ENCODE measurements at places on chromosomes 16 and 17.

DNA sequence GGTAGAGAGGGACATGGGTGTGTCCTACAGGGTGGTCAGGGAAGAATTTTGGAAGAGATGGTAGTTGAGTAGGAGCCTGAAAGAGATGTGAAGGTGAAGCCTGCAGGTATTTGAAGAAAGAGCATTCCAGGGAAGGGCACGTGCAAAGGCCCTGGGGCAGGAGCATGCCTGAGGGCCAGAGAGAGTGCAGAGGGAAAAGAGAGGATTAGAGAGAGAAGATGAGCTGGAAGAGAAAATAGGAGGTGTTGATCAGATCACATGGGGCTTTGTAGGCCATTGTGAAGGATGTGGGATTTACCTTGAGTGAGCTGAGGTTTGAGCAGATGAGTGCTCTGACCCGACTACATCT, 455.0 kb downstream of the HAPSTR1 start:
- DNase-seq = no peak

DNA sequence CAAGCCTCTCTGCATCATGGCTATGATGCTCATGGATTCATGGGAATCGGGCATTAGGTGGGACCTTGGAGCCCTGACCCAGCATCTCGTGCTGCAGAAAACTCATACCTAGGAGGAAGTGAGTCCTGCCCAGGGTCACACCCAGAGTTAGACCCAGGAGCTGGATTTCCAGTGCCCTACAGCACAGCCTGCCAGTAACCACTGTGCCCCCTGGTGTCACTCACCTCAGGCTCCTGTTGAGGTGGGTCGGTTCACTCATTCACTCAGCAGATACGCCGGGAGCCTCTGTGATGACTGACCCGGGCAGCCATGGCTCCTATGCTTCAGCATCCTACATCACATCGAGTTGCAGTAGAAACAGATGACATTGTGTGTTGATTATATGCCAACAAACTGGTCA, 143.4 kb downstream of the MSI2 start:
- DNase-seq = no peak

- DNase-seq = peak; percentile 72
Measured at GRCh38 chr17:7466639-7467341, 12.6 kb downstream of the ZBTB4 start.

DNA sequence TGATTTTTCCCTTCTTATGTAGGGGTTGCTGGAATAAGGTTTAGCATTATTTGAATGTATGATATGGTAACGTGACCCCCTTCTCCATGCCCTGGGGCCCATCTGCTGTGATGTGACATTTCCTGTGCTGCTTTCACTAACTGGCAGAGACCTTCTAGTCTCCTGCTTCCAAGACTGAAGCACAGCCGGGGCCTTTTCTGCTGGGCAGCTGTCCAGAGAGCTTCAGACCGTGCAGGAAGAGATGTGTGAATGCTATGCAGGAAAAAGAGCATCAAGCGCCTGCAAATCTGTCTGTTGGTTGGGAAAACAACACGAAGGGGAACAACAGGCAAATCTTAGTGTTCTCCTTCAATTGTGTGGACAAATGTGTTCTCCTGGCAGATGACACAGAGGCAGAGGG, 128.5 kb downstream of the SPACA3 start:
- no peak for DNase-seq

DNA sequence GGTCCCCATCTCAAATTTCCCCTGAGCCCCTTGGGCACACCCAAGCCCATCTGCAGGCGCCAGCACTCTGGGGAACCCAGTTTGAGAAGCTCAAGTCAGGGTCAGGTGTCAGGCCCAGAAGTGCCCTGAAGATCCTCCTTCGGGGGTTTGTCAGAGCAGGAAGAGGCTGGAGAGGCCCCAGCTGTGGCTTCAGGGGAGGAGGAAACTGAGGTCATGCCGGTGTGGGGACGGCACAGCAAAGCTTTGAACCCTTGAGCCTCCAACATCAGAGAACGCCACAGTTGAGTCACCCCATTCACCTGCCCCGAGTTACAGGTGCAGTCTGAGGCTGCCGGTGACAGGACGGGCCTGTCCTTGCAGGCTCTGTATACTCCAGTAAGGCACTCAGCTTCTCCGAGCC, 140.2 kb upstream of the CIBAR2 start:
- no peak for DNase-seq

- DNase-seq = no peak
Measured at GRCh38 chr17:57405491-57406072, 149.3 kb downstream of the MSI2 start.

GRCh38 chr16:68744744-68745280, 7.7 kb downstream of the CDH1 start:
- DNase-seq = no peak

DNA sequence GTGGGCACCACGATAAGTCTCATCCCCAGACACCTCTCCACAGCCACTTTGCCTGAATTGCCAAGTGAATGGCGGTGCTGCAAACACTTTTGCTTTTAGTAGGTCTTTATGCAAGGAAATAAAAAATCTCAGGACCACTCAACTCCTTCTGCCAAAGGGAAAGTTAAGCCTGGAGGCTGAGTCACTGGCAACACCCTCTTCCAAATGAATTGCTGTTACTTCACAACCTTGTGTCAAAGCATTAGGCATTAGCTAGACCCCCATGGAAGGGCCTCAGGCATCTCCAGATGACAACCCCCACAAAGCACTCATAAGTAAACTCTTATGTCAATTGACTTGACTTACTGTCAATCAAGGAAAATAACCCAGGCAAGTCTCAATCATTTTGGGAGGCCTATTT, 43.0 kb downstream of the RNF112 start:
- no peak for DNase-seq

- DNase-seq = no peak
Measured at GRCh38 chr17:48582750-48583069, 4.6 kb upstream of the HOXB4 start.

GRCh38 chr17:31608659-31609254, 217.3 kb downstream of the RAB11FIP4 start:
- DNase-seq = no peak

DNA sequence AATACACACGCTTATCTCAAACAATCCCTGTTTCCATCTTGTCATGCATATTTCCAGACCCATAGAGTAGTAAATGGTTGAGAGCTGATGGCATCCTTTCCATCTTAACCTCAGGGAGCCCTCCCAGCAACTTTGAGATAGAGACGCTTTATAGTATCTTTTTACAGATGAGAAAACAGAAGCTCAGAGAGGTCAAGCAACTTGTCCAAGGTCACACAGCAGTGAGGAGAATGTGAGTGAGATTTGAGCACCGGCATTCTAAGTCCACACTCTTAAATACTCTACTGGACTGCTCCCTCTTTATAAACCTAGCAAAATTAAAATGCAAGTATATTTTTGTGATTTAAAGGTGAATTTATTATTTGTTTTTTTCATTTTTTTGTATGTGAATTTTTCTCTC, 19.9 kb upstream of the KCNG4 start:
- DNase-seq = no peak

DNA sequence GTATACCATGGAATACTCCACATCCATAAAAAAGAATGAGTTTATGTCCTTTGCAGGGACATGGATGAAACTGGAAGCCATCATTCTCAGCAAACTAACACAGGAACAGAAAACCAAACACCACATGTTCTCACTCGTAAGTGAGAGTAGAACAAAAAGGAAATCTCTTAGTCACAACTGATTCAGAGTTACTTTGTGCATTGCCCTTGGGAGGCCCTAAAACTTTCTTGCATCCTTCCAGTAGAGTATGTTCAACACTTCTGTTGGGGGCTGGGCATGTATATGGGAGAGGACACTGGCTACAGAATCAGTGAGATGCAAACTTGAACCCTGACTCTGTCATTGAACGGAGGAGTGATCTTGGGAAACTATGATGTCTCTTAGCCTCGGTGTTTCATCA, 147.4 kb upstream of the IRX5 start:
- DNase-seq = no peak

- DNase-seq = no peak
Measured at GRCh38 chr16:30524575-30525568, 1.5 kb downstream of the ZNF768 start.

GRCh38 chr17:12104831-12105230, 84.2 kb downstream of the MAP2K4 start:
- no peak for DNase-seq

GRCh38 chr16:29192329-29193247, 207.7 kb downstream of the LAT start:
- DNase-seq = no peak

DNA sequence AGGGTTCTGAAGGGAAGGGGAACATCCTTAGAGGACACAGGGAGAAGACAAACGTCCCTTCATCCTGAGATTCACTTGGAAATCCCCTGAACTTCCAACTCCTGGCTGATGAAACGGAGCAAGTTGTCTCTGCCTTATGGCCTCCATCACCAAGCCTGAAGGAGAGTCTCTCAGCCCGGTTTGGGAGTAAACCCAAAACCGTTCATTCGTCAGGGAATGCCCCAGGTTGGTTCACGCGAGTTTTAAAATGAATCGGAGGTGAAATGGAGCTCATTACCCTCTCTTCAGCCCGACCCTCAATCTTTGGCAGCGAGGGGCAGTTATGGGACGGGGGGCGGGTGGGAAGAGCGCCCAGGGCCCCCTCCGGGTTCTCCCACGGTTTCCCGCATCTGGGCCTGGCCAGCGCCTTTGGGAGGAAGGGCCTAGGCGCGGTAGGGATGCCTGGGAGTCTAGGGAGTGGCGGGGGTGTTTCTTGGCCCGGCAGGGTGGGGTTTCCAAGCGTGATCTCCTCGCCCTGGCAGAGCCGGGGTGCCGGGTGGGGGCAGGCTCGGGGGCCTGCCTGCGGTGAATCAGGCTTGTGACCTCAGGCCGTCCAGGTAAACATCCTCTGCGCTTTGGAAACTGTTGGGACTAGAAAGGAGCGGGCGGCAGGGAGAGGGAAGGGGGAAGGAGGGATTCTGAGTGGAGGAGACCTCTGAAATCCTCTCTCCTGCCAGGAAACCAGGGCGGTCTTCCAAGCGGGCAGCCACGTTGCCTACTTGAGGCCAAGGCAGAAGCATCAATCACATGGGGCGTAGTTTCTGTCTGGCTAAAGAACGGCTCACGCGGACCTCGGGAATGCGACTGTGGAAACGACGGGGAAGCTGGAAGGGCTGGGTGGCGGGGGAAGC, 24.1 kb upstream of the HOXB13 start:
- DNase-seq = no peak

DNA sequence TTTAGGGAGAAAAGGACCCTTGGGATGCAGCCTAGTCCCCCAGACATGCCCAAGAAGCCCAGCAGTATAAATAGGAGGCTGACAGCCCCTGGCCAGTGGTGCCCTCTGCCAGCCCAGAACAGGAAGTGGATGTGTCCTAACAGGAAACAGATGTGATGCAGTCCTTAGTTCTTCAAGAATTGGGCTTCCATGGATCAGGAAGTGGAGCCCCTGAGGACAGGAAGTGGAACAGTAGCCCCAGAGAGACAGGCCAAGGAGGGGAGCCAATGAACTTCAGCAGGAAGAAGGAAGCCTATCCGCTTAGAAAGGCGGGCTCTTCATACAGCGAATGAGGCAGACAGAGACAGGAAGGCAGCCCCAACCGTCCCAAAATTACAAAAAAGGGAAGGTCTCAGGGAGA, 7.2 kb downstream of the CTF1 start:
- DNase-seq = peak; percentile 26

- no peak for DNase-seq
Measured at GRCh38 chr17:69723741-69724140, 309.2 kb downstream of the MAP2K6 start.

DNA sequence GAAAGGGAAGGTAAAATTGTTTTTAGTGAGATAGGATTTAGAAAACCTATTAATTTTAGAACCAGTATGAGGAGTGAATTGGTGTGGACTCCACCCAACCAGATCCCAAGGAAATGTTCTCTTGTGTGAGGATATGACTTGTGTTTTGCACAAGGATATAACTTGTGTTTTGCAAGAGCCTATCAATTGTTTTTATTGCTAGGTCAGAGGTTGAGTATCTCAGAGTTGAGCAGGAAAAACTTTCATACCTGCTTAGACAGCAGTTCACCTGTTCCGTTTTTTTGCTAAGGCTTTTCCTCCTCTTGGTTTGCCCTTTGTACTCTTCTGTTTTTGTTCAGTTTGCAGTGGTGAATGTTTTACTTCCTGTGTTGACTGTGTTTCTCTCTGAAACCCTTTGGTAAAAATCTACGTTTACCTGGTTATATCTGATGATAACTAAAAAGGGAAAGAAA, 5.1 kb downstream of the NBR1 start:
- DNase-seq = no peak

DNA sequence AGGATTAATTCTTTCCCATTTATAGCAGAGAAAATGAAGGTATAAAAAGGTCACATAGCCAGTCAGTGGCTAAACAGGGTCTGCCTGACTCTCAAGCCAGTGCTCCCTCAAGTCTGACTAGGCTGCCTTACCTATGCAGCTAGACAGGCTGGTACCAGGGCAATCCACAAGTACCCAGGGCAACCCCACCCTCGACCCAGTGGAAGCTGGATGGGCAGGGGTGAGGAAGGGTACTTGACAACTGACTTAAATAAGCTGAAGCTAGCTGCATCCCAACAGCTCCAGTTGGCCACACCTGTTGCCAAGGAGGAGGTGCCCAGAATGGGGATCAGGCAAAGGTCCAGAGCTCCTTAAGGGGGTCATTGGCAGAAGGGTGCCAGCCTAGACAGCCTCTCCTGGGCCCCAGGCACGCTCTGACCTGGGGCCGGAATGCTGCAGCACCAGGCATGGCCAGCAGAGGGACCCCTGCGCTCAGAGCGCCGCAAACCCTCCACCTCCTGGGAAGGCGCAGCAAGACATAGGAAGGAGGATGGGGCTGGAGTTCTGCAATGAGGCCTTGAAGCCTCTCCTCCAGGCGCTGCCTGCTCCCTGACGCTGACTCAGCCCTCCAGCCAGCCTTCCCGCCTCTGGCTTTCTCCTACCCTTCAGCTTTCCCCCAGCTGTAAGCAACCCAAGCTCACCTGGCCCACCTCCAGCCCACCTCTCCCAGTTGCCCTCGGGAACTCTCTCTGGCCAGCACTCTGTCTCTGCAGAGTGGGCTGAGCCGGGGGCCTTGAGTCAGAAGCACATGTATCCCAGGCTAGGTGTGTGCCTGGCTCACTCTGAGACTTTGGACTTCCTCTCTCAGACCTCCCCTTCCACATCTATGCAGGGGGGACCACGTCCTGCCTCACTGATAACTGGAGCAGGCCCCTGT, 28.8 kb downstream of the MPP2 start:
- DNase-seq = peak; percentile 95

GRCh38 chr17:5913032-5913531, 157.1 kb upstream of the WSCD1 start:
- DNase-seq = no peak

DNA sequence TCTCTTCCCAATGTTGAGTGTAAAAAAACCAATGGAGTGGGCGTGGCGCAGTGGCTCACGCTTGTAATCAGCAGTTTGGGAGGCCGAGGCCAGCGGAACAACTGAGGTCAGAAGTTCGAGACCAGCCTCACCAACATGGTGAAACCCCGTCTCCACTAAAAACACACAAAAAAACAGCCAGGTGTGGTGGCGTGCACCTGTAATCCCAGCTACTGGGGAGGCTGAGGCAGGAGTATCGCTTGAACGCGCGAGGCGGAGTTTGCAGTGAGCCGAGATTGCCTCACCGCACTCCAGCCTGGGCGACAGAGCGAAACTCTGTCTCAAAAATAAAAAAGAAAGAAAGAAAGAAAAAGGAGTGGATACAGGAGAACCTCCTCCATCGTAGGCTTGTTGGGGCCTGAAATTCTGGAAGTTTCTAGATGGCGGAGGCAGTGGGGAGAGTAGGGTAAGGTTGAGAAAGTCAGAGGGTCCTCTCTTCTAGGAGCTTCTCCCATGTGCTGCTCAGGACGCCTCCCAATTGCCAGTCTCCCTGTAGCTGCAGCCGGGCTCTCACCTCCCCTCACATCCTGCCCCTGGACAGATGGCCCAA, 709 bp upstream of the ZNF764 start:
- DNase-seq = no peak

- no peak for DNase-seq
Measured at GRCh38 chr16:5875416-5875815, 777.8 kb upstream of the EEF2KMT start.
